ENCODE measurements at places on chromosomes 5 and 9.
A peak's percentile ranks its signal among the peaks of the same experiment; 100 is the strongest.

GRCh38 chr5:33170411-33170810, 270.4 kb upstream of the TARS1 start:
- no peak for DNase-seq

DNA sequence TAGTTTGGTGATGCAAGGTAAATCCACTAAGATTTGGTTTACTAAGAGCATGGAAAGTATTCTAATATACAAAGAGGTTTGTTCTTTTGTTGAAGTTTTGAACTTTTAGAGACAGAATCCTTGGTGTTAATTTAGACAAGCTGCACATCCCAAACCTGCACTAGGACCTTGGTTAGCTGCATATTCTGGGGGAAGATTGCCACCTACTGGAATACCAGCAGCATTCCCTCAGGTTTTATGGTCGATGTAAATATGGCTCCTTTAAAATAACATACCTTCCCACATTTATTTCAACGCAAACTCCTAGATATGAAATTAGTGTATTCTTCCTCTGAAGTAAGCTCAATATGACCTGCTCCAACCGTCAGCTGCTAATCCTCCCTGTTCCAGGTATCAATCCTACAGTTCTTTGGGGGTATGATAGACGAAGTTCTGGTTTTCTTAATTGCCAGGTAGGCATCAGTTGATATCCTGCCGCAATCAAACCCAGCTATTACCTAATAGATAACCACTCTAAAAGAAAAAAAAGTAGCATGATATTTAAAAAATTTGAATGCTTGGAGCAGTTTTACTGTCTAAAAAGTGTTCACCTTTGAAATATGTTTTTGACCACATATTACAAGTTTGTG, 624.1 kb downstream of the ISL1 start:
- peak; percentile 27 for DNase-seq

DNA sequence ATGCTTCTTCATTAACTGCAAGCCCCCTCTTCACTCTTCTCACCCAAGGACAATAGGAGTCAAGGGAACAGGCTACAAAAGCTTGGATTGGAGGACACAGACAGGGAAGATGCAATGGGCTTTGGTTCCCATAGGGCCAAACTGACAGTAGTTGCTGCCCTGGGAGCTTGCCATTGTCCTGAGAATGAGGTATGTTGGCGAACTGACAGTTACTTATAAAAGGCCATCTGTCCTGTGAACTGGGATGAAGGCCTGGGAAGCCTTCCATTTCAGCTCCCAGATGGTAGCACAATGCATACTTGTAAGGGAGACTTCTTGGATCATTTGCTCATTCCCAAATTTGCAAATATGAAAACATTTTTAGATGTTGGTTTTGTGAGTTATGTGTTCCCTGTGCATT, 88.9 kb downstream of the SNCAIP start:
- DNase-seq, result no peak

- DNase-seq, result no peak
These were observed 10.9 kb upstream of the LRRC14B start for GRCh38 chr5:180286-180918.

GRCh38 chr9:6944093-6944551, 186.3 kb downstream of the KDM4C start:
- no peak for DNase-seq

DNA sequence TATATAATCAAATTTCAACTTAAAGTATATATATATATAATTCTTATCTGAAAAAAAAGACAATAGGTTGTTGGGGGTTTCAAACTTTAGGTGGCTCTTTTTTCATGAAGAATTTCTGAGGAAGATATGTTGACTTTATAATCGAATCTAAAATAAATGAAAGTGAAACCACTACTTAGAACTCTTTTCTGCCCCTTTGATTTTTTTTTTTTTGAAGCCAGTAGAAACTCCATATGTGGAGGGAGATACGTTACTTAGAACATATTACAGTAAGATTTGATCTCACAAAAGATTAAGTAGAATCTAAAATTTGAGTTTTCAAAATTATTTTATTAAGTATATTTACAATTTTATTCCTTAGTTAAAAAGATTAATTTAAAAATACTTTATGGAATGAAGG, 96.9 kb downstream of the ATG10 start:
- DNase-seq, result peak; percentile 52

DNA sequence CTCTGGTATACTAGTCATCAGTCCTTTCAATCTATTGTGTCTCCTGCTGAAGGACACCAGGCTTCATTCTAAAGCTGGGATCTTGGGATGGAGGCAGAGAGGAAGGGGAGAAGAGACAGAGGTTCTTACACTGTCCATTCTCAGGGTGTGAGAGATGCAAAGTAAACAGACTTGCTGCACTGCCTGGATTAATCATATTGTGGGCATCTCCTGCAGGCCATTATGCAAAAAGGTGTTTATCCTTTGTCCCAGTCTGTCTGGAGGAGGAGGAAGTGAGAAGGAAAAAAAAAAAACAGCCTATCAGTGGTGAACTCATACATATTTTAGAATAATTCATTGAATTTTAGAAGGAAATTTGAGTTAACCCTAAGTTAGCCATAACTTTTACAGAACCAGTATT, 92.9 kb upstream of the TNPO1 start:
- no peak for DNase-seq

- no peak for DNase-seq
These were observed 216.3 kb downstream of the ESM1 start for GRCh38 chr5:54769072-54769471.

- no peak for DNase-seq
These were observed 27.6 kb upstream of the LTC4S start for GRCh38 chr5:179766021-179766725.

DNA sequence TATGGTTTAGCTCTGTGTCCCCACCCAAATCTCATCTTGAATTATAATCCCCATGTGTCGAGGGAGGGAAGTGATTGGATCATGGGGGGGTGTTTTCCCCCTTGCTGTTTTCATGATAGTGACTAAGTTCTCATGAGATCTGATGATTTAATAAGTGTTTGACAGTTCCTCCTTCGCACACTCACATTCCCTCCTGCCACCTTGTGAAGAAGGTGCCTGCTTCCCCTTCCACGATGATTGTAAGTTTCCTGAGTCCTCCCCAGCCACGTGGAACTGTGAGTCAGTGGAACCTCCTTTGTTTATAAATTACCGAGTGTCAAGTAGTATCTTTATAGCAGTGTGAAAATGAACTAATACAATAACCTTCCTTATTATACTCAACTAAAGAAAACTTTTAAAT, 24.3 kb upstream of the TEX10 start:
- DNase-seq, result no peak

- DNase-seq, result peak; percentile 57
These were observed 90.6 kb downstream of the NLN start for GRCh38 chr5:65812648-65813047.

DNA sequence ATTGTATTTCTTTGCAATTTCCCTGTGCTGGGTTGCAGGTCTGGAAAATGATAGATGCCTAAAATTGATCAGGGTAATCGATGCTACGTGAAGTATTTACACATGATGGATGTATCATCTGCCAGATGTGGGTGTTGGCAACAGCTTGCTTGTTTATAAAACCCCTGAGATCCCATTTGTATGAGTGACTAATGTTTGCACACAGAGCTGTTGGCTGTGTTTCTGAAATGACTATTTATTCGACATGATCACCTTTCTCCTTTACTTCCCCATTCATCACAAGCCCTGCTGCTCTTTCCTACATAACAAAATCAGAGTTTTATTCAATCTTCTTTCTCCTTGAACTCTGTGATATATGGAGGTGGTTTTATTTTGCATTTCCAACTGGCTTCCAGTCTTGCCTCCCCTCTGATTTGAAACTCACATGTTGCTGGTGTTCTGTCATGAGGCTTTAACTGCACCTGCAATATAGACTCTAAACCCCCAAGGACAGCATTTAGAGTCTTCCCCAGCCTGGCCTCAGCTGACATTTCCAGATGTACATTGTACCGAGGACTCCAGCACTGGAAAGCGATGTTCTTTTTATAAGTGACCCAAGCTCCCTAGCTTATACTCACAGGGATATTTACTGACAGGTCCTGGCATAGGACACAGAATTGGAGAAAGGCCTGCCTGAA, 50.7 kb upstream of the SHB start:
- DNase-seq, result no peak

DNA sequence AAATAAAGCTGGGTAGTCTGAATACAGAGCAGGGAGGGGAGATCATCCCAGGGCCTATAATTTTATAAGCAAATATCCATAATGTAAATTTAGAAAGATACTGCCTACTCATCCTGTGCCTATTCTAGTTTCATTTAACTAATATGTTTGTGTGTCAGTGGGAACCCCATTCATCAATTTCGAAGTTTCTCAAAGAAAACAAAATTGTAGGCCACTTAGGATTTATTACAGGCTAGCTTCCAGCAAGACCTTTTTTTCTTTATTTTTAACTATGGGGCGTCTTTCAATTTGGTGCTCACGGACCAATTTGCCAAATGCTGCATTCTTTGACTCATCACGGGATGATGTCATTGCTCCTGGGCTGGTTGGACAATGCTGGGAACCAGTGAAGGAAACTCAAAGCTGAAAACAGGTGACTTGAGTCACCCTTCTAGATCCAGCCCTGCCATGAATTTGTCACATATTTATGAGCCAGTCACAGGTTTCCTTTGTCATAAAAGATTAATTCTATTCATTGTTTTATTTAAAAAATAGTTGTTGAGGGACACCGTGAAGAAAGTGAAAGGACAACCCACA, 13.4 kb downstream of the PCSK5 start:
- no peak for DNase-seq

GRCh38 chr9:135087899-135088347, 455 bp downstream of the OLFM1 start:
- no peak for DNase-seq

DNA sequence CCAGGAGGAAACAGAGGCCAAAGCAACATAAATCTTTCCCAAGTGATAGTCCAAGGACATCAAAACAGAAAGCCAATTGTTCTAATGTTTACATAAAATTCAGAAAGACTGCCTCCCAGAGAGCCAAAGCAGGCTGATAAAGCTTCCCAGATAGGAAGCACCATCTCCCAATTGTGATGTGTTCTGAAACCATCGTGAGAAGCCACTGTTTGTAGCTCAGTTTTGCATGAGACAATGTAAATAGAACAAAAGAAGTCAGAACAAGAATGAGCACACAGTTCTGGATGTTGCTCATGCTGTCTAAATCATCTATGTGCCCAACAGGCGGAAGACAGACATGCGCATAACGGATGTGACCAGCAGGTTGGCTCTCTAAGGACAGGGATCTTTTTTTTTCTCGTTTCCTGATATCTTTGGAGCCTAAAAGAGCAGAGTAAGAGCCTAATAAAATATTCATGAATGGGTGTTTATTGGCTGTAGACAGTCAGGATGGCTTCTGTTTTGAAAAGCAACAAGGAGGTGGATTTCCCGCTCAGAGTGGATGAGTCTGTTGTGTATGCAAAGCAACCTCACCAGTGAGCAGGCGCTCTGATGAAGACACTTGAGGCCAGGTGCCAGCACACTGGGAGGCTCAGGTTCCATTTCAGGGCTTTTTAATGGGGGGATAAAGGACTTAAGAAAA, 113.6 kb downstream of the GNA14 start:
- DNase-seq, result no peak

- DNase-seq, result no peak
These were observed 203.5 kb upstream of the DAPK1 start for GRCh38 chr9:87294126-87294525.

GRCh38 chr9:130659699-130660248, 4.6 kb upstream of the PRDM12 start:
- no peak for DNase-seq

- no peak for DNase-seq
These were observed 202.8 kb downstream of the CWC27 start for GRCh38 chr5:64971513-64971912.

DNA sequence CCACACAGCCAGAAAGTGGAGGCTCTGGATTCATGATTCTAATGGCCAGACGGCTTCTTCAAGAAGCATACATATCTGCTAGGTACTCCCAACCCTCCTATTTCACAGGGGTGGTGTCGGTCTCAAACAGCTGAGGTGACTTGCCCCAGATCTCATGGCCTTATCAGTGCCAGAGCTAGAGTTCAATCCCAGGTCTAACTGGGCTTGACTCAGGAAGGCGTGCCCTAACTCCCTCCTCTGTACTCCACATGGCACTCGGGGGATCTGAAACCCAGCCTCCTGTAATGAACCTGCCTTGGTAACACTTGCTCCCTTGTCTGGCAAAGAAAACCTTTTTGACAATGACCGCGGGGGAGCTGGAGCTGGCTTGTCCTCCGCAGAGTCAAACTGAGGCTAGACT, 2.1 kb downstream of the QRFP start:
- no peak for DNase-seq

DNA sequence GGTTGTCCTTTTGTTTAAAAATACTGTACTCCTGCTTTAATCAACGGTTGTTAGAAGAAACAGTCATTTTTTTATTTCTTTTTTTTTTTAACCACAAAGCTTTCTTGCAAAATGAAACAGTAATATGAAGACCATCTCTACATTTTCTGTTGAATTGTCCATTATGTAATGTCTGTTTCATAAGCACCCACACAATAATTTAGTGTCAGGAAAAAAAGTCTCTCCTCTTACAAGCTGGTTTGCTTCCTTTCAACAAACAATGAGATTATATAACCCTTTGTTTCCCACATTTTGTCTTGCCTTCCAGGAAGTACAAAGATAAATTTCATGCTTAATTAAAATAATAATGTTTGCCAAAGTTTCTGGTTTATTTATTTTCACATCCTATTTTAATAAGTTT, 16.7 kb downstream of the CTNNAL1 start:
- no peak for DNase-seq

GRCh38 chr9:70094747-70095146, 51.1 kb downstream of the MAMDC2 start:
- DNase-seq, result no peak

- no peak for DNase-seq
These were observed 6.0 kb downstream of the BRD3 start for GRCh38 chr9:134061688-134062371.
